ENCODE measurements at places on chromosomes 2 and 18. TPM values are rescaled to one million over a fixed set of nuclear protein-coding genes. Genes with fewer than 3 reads are reported as not detected.

The CDKL4 gene
- polyA plus RNA-seq, result 0.43 TPM

The OBSL1 gene
- 34.2 TPM for polyA plus RNA-seq

GRCh38 chr2:120180066-120180465 is 43.1 kb downstream of the TMEM185B start:
- H3K4me3 ChIP-seq, result no peak overlapping the region
- no peak overlapping the region for H3K27ac ChIP-seq
- no peaks in the 10 kb centered on the region for H3K27me3 ChIP-seq

DNA sequence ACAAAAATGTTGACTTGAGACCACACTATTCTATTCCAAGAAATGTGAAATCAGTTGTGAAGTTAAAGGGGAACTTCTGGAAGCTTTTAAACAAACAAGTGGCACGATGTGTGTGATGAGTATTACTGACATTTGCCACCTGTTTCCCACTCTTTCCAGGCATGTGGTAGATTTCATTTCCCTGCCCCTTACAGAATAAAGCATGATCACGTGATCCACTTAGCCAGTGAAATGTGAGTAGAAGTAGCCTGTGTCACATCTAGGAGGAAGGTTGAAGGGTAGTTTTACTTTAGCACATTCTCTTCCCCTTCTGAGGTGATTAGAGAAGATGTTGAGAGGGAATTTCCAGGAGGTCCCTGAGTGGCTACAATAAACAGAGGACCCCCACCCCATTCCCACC is 3.8 kb downstream of the COL4A4 start:
- H3K4me1 ChIP-seq, result peaks cover 6% of the 10 kb centered on the region
- no peak overlapping the region for H3K27ac ChIP-seq
- no peaks in the 10 kb centered on the region for H3K36me3 ChIP-seq
- DNase-seq, result no peak
- peaks cover 38% of the 10 kb centered on the region for H3K27me3 ChIP-seq

GRCh38 chr18:6521803-6522418 is 107.2 kb upstream of the L3MBTL4 start:
- no peaks in the 10 kb centered on the region for H3K36me3 ChIP-seq
- no peak for DNase-seq
- no peaks in the 10 kb centered on the region for H3K27me3 ChIP-seq
- H3K4me3 ChIP-seq, result no peak overlapping the region
- no peak overlapping the region for H3K27ac ChIP-seq

DNA sequence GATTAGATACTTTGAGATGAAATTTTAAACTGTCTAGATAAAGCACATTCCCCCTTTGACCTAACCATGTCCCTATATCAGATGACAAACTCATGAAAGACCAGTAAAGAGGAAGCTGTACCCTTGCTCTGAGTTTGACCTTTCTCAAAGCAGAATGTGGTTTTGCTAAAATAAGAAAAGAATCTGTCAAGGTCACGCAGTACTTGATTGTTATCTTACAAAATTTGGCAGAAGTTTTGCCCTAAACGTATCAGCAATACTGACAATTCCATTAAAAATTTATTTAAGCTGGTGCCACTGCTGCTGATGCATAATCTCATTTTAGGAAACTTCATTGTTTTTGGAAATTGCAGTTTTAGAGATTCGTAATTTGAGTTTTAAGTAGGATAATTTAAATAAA is 31.2 kb upstream of the GALM start:
- H3K4me3 ChIP-seq, result no peak overlapping the region
- H3K4me1 ChIP-seq, result peaks cover 2% of the 10 kb centered on the region
- H3K27me3 ChIP-seq, result no peaks in the 10 kb centered on the region
- H3K36me3 ChIP-seq, result no peaks in the 10 kb centered on the region

GRCh38 chr18:449374-449773 is 51.1 kb downstream of the COLEC12 start:
- H3K27me3 ChIP-seq, result no peaks in the 10 kb centered on the region
- no peaks in the 10 kb centered on the region for H3K4me1 ChIP-seq
- no peaks in the 10 kb centered on the region for H3K36me3 ChIP-seq
- H3K4me3 ChIP-seq, result no peak overlapping the region

GRCh38 chr2:205883965-205884364 is 201.7 kb downstream of the NRP2 start:
- no peak for DNase-seq
- H3K4me1 ChIP-seq, result no peaks in the 10 kb centered on the region
- H3K27ac ChIP-seq, result no peak overlapping the region
- no peak overlapping the region for H3K4me3 ChIP-seq
- no peaks in the 10 kb centered on the region for H3K36me3 ChIP-seq

GRCh38 chr18:933082-933481 is 28.4 kb downstream of the ADCYAP1 start:
- H3K27me3 ChIP-seq, result no peaks in the 10 kb centered on the region
- no peak overlapping the region for H3K27ac ChIP-seq
- no peak overlapping the region for H3K4me3 ChIP-seq

DNA sequence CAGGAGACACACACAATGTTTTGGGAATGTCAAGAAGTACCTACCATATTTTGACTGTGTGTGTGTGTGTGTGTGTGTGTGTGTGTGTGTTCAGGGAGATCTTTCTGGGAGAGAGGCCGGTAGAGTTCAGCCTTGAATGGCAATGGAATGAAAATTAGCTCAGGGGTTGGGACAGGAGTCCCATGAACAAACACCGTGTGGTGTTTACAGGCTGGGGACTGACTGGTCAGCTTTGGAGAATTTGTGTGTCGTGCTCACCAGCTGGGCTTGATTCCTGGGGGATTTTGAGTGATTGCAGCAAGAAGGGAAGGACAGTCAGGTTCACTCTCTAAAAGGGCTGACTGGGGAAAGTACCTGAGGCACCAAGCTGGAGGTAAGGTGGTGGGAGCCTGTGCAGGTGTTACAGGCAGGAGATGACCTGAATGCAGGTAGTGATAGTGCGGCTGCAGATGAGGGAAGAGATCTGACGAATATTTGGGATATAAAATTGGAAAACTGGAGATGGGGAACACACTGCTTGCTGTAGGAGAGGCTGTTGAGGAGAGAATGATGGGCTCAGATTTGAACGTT is 2.5 kb upstream of the ADNP2 start:
- no peak for DNase-seq
- H3K36me3 ChIP-seq, result no peaks in the 10 kb centered on the region
- peaks cover 10% of the 10 kb centered on the region for H3K4me1 ChIP-seq
- no peaks in the 10 kb centered on the region for H3K27me3 ChIP-seq

DNA sequence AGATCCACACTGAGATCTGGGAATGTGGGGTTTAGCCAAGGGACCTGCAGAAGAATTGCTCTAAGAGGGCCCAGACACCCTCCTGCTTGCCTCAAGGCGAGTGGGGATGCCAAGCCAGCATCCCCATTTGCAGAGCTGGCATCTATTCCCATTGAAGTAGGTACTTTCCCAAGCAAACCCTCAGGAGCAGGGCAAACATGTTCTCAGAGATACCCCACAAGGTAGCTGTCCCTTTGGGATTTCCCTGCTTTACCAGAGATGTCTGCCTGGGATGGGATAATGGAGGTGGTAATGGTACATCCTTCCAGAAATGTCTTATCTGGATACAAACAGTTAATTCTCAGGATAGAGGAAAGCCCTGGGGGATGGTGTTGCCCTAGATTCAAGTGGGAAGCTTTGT is 51.2 kb downstream of the GYPC start:
- H3K27me3 ChIP-seq, result no peaks in the 10 kb centered on the region
- no peaks in the 10 kb centered on the region for H3K36me3 ChIP-seq
- no peaks in the 10 kb centered on the region for H3K4me1 ChIP-seq
- DNase-seq, result no peak
- H3K4me3 ChIP-seq, result no peak overlapping the region

DNA sequence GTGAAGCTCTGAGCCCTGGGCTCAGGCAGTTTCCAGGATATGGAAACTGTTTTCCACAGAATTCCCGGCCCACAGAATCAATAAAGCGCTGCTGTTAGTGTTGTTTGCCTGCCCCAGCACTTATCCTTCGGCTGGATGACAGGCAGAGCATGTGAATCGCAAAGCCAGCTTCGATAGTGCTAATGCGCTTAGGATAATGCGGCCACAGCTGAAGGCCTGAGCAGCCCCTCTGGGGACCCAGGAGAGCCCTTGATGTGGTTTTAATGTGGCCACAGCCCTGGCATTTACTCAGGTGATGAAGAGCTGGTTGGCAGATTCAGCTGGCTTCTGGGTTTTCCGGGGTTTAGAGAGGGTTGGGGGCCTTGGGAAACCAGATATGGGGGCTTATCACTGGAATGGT is 23.7 kb downstream of the PCARE start:
- no peak overlapping the region for H3K27ac ChIP-seq
- H3K36me3 ChIP-seq, result no peaks in the 10 kb centered on the region
- H3K4me1 ChIP-seq, result peaks cover 35% of the 10 kb centered on the region
- H3K4me3 ChIP-seq, result no peak overlapping the region
- no peak for DNase-seq
- H3K27me3 ChIP-seq, result no peaks in the 10 kb centered on the region

GRCh38 chr2:74894272-74894981 is 60.5 kb downstream of the HK2 start:
- no peaks in the 10 kb centered on the region for H3K4me1 ChIP-seq
- no peak for DNase-seq
- no peak overlapping the region for H3K4me3 ChIP-seq
- no peak overlapping the region for H3K27ac ChIP-seq

DNA sequence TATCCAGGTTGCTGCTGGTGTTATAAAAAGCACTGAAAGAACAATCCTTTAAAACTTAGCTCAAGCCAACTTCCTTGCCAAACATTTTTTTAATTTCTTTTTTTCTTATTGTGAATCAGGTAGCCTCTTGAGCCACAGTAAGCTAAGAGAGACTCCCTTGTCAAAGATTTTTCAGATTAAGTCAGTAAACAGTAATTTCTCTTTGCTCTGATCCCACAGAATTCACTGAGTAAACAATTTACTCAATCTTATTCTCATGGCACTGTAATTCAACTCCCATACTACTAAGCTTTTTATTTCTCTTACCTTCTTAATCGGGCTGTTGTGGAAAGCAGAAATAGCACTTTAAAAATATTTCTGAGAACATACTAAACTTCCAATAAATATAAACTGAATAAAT is 82.7 kb downstream of the C2orf74 start:
- peaks cover 49% of the 10 kb centered on the region for H3K36me3 ChIP-seq
- H3K27ac ChIP-seq, result no peak overlapping the region
- no peaks in the 10 kb centered on the region for H3K27me3 ChIP-seq
- H3K4me3 ChIP-seq, result no peak overlapping the region
- H3K4me1 ChIP-seq, result no peaks in the 10 kb centered on the region

- H3K27me3 ChIP-seq, result no peaks in the 10 kb centered on the region
- no peaks in the 10 kb centered on the region for H3K36me3 ChIP-seq
- peaks cover 11% of the 10 kb centered on the region for H3K4me1 ChIP-seq
- peak; percentile 16 for DNase-seq
Observed at GRCh38 chr18:75246721-75247610, 36.4 kb downstream of the TSHZ1 start.

- no peaks in the 10 kb centered on the region for H3K4me1 ChIP-seq
- no peak overlapping the region for H3K27ac ChIP-seq
- H3K27me3 ChIP-seq, result no peaks in the 10 kb centered on the region
- DNase-seq, result no peak
Observed at GRCh38 chr18:77397617-77398016, 148.0 kb downstream of the GALR1 start.

Measured in thymus (tissue), 14 donors.